ENCODE measurements at places on chromosomes 13 and 19.

- no peak for DNase-seq
These were observed 41.1 kb downstream of the COL4A1 start for GRCh38 chr13:110265682-110266430.

GRCh38 chr13:108897955-108898354, 268.5 kb downstream of the MYO16 start:
- DNase-seq, result no peak

GRCh38 chr19:46381346-46381745, 32.0 kb downstream of the CCDC8 start:
- no peak for DNase-seq

- no peak for DNase-seq
These were observed at the start of gene MAB21L1 for GRCh38 chr13:35475960-35476943. Gene MAB21L1 (minus strand): TSS chr13:35476689. CDS start chr13:35476138, 551 bp downstream.

- no peak for DNase-seq
These were observed 24.5 kb downstream of the SAE1 start for GRCh38 chr19:47155148-47155547.

GRCh38 chr19:52211926-52212571, 22.2 kb downstream of the PPP2R1A start:
- DNase-seq, result no peak

DNA sequence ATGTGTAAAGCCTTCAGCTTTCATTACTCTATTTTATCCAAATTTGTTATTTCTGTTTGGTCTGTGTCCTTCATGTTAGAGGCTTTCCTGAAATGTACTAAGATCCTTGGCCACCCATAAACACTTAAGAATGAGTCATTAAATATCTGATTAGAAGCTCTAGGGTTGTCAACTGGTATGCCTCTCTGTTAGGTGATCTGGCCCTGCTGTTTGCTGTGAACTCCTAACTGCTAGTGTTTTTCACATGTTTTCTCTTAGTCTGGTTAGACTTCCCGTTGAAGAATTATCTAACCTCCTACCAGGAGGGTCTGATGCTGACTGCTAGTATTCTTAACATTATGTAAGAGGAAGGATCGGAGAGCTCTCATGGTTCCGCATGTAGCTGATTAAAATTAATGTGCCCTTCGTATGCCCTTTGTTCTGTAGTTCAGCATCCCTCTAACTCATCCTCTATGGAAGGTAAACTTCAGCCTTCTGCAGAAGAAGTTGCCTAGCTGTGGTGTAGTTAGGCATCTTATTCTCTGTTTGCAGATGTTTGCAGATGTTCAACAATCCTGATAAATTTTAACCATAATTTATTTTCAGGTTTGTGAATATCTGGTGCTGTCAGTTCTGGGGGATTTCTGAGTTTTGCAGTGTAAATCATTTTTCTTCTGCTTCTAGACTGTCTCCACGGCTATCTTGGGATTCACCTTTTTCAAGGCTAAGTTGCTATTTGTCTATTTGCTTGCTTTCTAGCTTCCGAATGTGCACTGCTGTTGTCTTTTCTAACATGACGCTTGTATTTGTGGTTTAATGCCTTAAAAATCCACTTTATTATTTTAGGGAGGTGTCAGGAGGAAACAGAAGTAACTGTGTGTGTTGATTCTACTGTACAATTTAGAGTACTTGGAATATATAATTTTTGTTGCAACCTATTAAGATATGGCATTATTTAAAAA, 207.2 kb upstream of the SPRY2 start:
- no peak for DNase-seq

DNA sequence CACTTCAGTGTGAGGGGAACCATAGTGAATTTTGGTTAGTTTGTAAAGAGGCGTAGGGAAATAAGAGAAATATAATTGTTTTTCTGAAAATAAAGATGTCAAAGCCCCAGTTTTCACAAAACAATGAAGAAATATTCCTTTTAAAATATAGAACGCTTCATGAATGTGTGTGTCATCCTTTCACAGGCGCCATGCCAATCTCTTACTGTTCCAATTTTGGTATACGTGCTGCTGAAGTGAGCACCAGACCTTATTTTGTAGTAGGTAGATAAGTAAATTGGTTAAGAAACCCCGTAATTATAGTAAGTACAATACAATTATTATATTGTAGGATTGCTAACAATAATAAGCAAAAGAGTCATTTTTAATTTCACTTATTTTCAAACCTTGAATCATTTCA, 43.3 kb downstream of the NAA16 start:
- no peak for DNase-seq

All from NCI-H1092 treated with DMSO at 0.1 percent for 48 hours (cell line).